ENCODE measurements at places on chromosomes 2 and 18. TPM values are rescaled to one million over a fixed set of nuclear protein-coding genes. Genes with fewer than 3 reads are reported as not detected.

MC5R gene
- not detected for total RNA-seq

PPP1R1C gene
- not detected for total RNA-seq

DNA sequence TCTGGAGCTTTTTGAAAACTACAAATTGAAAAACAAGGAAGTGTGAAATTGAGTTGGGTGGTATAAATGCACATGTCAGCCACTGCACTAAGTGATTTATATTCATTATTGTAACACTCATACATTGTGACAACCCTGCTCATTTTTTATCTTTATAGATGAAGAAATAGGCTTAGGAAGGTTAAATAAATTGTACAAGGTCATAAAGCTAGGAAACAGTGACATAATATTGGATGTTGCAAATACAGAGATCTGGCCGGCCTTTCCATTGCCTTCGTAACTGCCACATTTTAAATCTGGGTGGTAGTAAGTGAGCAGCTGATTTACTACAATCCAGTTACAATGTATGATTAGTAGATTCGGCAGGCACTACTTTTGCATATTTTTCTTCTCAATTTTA, 76.6 kb upstream of the LPIN2 start:
- DNase-seq: peak; percentile 88

GRCh38 chr18:75275226-75275625, 64.6 kb downstream of the TSHZ1 start:
- DNase-seq: no peak

DNA sequence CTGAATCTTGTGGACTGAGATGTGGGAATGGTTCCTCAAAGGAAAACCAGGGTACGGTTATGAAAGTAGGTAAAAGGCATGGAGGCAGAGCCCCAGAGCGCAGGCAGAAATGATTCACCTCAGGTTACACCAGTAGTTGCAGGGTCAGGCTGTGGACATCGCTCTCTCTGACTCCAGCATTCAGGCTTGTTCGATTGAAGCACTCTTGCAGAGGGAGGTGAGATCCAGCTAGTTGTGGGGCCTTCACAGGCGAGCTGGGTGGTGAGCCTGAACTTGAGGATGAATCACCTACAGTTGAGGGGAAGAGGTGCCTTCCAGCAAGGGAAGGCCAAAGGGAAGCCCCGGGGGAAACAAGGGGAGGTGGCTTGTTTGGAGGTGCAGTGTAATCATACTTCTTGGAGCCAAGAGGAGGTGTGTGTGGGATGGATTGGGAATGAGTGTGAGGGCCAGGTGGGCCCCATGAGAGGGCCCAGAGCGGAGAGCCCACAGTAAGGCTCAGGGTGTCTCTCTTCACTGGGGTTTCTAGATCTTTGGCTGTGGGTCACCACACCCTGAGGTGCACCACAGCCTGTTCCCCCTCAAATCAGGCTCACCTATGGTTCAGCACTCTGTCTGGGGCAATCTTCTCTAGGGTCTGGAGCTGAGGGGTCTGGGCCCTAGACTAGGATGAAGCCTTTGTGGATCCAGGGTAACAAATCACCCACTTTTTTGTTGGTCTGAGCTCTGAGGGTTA, 48.5 kb upstream of the MCFD2 start:
- peak; percentile 38 for DNase-seq

DNA sequence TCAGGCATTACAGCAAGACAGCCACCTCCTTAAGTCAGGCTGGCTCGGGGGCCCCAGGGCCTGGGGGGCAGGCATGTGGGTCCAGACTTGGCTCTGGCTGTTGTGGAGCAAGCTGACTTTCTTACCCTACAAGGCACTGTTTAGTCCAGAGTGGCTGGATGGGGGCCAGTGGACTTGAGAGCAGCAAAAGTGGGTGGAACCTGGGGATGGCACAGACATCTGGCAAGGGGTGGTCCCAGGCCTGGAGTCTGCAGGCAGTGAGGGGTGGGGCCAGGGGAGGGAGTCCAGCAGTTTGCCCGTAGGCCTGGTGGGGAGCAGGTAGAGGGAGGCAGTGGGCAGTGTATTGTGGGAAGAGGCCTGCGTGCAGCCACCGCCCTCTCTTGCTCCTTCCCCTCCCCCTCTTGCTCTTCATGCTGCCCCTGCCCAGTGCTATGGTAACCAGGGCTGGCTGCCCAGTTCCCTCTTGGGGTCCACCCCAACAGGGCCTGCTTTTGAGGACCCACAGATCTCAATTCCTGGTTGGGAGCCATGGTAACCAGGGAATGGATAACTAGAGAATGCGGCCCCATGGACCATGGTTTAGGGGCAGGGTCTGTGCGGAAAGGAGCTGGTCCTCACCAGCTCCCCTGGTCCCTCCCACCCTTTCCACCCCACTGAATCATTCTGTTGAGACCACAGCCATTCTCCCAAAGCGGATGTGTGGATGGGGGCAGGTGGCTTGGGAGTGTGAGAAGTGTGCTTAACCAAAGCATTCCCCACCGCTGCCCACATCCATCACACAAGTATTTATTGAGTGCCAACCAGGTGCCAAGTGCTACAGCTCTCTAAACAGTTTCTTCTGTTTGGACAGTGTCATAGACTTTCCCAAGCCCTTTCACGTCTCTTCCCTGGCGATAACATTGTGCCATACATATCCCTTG, 19.3 kb downstream of the SPEG start:
- no peak for DNase-seq

RAPGEF4 gene
- total RNA-seq: 13.9 TPM

SPEG gene
- total RNA-seq: under 0.01 TPM

DNA sequence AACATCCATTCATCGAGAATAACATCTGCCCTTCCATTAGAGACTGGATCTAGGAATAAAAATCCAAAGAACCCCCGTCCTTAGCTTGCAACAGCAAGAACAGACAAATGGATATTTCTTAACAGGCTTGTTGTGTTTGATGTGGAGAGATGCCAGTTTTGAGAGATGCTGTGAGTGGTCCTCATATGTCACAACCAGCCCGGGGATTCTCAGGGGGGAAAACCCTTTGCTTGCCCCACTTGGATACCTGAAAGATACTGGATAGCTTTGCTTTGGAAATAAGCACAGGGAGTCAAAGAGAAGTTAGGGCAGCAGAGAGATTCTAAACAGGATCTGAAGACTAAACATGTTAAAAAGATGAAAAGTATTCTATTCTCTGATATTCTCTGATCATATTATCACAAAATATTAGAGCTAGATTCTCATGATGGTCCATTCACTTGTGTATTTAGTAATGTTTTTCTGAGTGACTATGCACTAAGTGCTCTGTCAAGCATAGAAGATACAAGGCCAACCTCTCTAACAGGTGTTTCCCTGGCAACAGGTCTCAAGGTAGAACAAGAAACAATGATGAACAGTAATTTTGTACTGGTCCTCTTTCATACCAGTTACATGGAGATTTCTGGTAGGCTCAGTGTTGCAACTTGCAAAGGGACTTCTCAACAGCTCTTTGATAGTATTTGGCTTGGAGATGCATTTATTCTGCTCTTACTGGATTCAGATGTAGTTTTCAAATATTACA, 348.2 kb downstream of the MYCN start:
- DNase-seq: no peak

CPSF3 gene
- 22.0 TPM for total RNA-seq

GRCh38 chr2:24210723-24211122, 35.9 kb downstream of the FAM228A start:
- DNase-seq: no peak

- DNase-seq: no peak
These were observed 234.9 kb upstream of the RASGRP3 start for GRCh38 chr2:33241581-33241980.

FAM228A gene
- under 0.01 TPM for total RNA-seq

DNA sequence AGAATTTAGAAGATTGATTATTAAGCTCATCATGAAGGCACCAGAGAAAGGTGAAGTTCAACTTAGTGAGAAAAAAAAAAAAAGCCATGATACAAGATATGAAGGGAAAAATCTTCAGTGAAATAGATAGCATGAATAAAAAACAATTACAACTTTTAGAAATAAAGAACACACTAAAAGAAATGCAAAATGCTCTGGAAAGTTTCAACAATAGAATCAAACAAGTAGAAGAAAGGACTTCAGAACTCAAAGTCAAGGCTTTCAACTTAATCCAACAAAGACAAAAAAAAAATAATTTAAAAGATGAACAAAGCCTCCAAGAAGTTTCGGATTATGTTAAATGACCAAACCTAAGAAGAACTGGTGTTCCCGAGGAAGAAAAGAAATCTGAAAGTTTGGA, 105.5 kb downstream of the GRB14 start:
- peak; percentile 13 for DNase-seq

CLEC4F gene
- total RNA-seq: under 0.01 TPM

Data from lung microvascular endothelial cell (primary cell).